CD4-positive, alpha-beta T cell treated with Interleukin-4 for 4 hours (primary cell): ENCODE measurements at places on chromosomes 11 and 22.

GRCh38 chr11:89361734-89362133 is 129.4 kb downstream of the NOX4 start:
- DNase-seq: no peak

GRCh38 chr22:32634421-32634981 is 159.9 kb downstream of the FBXO7 start:
- no peak for DNase-seq

DNA sequence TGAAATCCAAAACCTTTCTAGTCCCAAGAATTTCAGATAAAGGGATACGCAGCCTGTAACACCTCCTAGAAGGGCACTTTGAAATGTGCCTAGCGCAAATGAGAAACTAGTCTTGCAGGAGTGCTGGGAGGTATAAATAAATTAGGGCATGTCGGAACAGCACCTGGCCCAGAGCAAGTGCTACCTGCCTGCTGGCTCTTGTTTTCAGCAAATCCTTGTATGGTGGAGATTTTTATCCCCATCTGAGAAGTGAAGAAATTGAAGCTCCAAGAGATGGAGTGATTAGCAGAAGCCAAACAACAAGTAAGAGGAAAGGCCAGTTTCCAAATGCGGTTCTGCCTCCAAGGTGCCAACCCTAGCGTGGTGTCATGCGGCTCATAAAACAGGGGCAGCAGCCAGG is 36.7 kb upstream of the TFIP11 start:
- DNase-seq: no peak

DNA sequence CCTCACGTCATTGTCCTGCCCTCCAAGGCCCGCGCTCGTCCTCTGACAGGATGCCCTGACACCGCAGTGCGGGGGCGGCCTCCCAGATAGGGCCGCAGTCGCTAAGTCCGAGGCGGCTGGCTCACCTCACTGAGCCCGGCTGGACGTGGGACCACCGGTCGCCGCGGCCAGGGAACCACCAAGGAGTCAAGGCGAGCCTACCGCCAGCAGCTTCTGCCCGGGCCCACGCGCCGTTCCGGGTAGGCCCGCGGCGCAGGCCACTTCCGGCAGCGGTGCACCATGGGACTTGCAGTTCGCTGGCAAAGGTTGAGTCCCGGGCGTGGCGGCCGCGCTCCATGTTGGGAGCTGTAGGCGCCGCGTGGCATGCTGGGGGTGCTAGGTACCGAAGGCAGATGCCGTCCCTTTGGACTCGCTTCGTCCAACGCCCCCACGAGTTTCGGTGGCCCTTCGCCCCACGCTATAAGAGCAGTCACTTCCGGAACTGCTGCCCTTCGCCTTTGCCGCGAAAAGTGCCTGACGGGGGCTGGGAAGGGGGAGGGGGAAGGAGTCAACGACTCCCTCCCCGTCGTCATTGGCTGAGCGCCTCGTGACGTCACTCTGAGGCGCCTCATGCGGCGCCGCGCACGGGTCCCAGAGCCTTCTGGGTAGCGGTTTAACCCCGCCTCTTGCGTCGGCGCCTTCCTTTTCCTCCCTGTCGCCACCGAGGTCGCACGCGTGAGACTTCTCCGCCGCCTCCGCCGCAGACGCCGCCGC is at the start of gene RPLP2:
Gene RPLP2 (plus strand): TSS at position 681 of the 753 bp plus-strand sequence. CDS start 268 bp downstream, outside the sequence.
- peak; percentile 96 for DNase-seq

DNA sequence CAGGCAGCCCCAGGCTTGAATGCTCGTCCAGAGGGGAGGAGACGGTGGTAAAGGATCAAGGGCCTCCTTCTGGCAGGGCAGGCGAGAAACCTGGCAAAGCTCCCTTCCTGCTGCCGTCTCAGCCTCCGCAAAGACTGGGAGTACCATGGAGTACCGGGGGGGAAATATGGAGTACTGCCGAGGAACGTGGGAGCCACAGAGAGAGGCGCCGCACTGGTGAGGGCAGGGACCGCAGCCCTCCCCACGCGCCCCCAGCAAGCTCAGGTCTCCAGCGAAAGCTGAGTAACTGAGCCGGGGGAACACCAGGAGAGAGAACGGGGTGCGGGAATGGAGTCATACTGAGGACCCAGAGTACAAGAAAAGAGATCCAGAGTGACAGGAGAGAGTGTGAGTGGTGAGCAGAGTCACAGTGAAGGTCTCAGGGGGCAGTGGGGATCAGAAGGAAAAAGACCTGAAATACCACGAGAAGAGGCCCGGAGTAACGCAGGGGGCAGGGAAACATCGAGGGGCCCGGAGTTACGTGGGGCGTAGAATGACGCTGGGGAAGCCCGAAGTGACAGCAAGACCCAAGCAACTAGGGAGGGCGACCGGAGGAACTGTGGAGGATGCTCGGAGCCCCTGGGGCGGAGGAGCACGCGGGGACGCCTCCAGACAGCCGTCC is 740 bp downstream of the EML3 start:
- DNase-seq: peak; percentile 40

DNA sequence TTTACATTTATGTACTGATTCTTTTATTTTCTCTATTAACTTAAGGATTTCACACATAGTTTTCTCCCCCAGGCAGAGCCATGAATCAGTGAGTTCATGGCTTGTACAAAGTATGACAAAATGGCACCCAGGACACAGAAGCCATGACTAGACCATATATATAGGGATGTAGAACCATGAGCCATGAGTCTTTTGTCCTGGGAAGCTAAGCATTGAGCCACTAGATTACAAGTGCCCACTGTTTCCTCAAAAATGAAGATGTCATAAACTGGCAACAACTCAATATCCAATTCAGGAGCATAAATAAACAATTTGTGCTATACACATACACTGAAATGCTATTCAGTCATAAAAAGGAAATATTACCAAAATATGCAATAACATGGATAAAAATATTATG is 36.2 kb downstream of the CARD18 start:
- DNase-seq: no peak

GRCh38 chr11:118572981-118573550 is 857 bp downstream of the ARCN1 start:
- DNase-seq: peak; percentile 55

DNA sequence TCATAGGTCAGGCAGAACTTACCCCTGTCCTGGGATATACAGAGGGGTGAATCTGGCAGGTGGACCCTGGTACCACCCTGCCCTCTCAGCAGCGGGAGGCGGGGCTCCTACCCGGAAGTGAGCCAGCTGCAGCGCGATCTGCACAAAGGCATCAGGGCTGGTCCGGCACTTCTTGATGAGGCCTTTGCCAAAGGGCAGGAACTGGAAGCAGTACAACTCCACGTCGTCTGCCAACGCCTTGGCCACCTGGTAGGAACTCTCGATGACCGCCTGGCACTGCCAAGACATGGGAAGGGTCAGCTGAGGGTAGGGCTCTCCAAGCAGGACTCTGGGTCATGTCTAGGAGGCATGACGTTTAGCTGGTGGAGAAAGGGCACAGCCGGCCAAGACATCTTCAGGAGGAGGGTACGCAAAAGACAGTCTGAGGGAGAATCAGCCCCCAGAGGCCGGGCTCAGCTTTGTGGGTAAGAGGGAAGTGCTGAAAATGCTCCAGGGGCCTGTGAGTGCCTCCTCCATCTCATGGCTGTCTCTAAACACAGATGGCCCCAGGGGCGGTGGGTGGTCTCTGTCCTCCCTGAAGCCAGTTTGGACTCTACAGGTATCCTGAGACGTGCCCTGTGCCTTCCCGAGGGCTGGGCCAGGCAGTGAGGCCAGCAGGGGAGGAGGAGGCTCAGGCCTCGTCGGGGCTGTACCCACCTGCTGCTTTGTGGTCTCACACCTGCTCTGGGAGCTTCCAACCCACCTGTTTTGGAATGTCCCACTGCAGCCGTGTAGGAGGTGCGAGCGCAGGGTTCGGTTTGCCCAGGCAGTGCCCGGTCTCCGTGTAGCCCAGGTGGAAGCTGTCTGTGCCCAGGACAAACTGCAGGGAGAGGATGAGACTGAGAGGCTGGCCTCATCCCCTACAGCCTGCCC is 6.7 kb downstream of the CPT1B start:
- no peak for DNase-seq

DNA sequence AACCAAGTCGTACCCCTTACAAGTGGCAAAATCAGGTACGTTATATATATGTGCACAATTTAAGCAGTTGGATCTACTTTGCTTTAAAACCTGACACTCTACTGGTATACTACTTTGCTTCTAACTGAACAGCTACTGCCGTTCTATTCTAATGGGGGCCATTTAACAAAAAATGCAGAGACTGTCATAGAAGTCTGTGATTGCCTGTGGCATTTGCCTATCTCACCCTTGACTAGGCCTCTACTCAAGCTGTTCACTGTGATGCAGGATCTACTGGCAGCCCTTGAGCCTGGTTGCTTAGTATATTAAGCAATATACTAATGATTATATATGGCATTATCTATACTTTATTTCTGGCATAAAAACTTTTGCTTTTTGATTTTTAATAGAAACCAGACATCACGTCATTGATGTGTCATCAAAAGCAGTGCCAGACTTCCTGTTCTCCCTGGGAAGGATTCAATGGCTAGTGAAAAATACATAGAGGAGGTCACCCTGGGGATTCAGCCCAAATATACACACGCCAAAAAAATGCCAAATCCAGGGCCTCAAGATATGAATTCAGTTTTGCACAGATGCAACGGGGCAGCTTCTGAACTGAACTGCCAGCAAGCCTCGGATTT is 40.0 kb upstream of the FIBIN start:
- DNase-seq: no peak

DNA sequence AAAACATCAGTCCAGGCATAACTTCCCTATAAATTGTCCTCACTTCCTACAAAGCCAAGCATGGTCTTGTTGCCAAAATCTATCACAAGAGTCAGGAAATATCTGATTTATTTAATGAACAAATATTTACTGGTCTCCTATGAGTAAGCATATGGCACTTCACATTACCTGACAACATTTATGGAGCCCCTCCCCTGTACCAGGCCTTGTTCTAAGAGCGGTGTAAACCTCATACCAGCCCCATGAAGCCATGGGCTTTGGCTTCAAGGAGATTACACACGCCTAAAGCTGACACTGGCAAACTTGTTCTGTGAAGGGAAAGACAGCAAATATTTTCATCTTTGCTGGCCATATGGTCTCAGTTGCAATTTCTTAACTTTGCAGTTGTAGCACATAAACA is 43.0 kb upstream of the EIF3D start:
- DNase-seq: no peak

- DNase-seq: no peak
These were observed 85.7 kb downstream of the CSNK2A3 start for GRCh38 chr11:11267312-11267711.

- no peak for DNase-seq
These were observed 11.6 kb downstream of the TRIM21 start for GRCh38 chr11:4381901-4382300.
